ENCODE measurements at places on chromosomes 1 and 21. TPM values are rescaled to one million over a fixed set of nuclear protein-coding genes. Genes with fewer than 3 reads are reported as not detected.

BMP8A gene
- not detected for polyA plus RNA-seq

TTC39A gene
- 0.67 TPM for polyA plus RNA-seq

LRIG2 gene
- 1.8 TPM for polyA plus RNA-seq

HP1BP3 gene
- 154 TPM for polyA plus RNA-seq

CYP4B1 gene
- polyA plus RNA-seq = 7.0 TPM
